Osteocyte (in vitro differentiated cells): ENCODE measurements at places on chromosomes 2 and 18. TPM values are rescaled to one million over a fixed set of nuclear protein-coding genes. Genes with fewer than 3 reads are reported as not detected.

DNA sequence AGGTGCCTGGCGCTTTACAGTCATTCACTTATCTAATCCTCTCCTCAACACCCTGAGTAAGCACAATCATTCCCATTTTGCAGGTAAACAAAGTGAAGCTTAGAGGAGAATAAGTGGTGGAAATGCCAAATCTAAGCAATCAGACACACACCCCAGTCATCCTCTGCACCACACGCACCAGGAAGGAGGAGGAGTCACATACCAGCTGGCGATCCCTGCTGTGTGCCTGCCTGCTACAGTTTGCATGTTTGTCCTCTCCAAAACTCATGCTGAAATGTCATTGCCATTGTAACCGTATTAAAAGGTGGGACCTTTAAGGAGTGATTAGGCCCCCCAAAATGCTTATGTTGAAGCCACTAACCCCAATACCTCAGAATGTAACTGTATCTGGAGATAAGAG, 93.7 kb downstream of the LOXHD1 start:
- DNase-seq = peak; percentile 11

DNA sequence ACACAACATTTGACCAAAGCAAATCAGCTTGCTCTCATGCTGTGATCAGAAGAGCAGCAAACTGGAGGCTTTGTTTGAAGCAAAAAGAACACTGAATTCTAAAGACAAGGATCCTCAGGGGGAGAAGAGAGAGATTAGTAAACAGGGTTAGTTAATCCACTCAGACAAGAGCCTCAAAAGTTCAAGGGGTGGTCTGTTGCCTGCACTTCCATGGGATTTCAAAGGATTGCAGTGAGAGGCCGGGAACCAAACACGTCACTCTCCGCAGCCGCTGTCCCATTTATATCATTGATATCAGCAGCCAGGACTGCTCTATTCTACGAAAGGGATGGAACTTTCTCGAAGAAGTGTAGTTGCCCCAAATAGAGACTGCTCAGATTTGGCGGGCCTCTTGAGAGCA, 97.8 kb upstream of the SP3 start:
- no peak for DNase-seq

DNA sequence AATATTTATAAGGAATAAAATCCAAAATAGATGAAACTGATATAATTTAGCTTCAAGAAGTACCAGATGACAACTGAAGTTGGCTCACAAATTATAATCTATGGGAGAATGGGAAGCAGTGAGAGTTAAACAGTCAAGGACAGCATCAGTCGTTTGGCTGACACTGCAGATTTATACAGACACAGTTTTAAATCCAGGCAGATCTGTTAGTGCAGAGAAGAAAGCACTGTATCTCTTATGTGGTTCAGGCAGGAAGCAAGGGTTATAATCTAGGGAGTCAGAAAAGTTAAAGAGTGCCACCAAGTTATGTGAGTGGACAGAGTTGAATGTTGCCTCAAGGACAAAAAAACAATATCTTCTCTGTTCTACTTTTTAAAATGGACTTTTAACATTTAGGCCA, 880.2 kb downstream of the TSN start:
- DNase-seq = no peak

- DNase-seq = no peak
These were observed 30.7 kb upstream of the ERCC3 start for GRCh38 chr2:127324635-127325034.

- no peak for DNase-seq
These were observed 70.0 kb upstream of the TAF1B start for GRCh38 chr2:9772999-9773902.

DNA sequence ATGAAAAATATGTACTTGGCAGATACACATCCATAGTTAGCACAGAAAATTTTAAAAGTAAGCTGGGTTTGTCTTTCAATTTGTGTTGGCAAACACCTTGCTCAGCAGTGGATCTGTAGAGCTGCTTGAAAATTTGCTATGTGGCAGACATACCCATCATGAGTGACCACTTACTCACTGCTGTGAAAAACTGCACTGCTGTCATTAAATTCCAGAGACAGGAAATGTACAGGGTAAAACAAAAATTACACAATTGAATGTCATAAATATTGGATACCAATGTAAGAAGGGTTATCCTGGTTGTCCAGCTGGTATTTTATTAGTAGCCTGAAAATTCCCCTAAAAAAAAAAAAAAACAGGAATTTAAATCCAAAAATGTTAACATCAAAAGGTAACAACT, 24.5 kb downstream of the NIF3L1 start:
- DNase-seq = no peak

DNA sequence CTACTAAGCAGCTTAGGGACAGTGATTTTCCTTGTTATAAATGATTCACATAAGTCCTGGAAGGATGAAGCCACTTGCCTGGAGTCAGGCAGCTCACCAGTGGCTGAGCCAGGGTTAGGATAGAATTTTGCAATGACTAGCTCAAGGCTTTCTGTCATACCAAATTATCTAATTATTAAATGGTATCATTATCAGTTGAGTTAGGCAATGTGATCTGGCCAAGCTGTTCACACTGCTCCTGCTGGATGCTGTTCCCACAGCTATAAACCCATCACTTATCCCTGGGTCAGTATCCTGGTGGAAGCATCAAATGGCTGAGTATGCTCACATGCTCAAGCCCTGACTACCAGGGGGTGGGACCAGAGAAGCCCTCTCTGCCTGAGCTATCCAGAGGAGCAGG, 235.2 kb downstream of the MTX2 start:
- no peak for DNase-seq

The SCYGR5 gene
- total RNA-seq = not detected in 2 replicates
